ENCODE measurements at places on chromosomes 12 and 14.

- no peak for DNase-seq
Observed at GRCh38 chr14:92154283-92154942, 32.6 kb downstream of the CPSF2 start.

- peak; percentile 24 for DNase-seq
Observed at GRCh38 chr12:14284184-14284722, 81.2 kb upstream of the ATF7IP start.

- DNase-seq = no peak
Observed at GRCh38 chr12:94650143-94651056, at the start of gene TMCC3. TMCC3 (minus strand) TSS chr12:94650557; CDS start chr12:94650430, 127 bp downstream.

DNA sequence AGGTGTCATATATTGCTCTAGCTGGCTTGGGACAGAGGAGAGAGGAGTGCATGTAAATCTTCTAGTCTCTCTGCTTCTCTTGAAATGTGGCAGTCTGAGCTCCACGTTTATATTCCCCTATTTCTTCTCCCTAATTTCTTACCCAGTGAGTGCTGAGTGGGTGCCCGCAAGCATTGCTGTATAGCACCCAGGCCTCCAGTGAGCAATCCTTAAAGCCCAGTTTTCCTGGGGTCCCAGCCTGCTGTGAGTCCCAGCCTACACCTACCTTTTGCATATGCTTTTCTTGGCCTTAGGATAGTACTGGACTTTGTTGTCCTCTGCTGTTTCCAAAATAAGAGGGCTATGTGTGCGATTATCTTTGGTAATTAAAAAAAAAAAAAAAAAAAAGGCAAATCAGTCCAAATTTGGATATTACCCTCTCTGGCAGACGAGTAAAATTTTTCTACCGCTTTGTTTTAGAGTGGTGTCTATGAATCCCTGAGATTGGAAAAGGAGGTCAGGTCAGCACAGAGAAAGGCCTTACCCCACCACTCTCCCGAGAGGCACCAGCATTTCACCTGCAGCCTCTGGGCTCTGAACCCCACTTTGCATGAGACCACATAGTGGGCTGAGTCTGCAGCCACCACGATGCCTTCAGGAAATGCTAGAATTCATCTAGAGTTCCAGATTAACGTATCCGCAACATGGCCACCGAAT, 1.1 kb downstream of the MGST1 start:
- no peak for DNase-seq

DNA sequence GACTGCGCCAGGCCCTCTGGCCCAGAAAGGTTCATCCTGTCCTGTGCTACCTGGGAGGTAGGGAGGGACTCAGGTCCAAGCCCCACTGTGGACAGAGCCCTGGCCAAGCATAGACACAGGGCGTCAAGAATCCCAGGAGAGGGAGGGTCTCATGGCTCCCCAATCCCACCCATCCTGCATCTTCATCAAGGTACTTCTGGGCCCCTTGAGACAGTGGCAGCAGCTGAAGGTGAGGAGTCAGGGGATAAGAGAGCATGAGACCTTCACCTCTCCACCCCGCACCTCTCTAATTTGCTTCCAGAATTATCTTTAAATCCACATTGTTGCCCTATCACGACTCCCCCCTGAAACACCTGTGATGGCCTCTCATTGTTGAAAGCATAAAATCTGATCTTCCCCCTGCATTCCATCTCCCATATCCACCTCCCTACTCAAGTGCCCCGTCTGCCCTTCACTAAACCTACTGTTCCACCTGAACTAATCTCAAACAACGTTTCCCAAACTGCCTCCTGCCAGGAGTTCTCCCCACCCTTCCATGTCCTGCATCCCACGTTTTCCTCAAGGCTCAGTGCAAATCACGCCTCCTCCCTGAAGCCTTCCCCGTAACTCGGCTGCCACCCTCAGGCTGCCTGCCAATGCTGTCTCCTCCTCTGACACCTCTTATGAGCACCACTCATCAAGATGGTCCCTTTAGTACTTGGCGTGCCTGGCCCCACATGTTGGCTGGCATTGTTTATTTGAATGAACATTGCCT, 27.1 kb downstream of the KRT18 start:
- DNase-seq = no peak

DNA sequence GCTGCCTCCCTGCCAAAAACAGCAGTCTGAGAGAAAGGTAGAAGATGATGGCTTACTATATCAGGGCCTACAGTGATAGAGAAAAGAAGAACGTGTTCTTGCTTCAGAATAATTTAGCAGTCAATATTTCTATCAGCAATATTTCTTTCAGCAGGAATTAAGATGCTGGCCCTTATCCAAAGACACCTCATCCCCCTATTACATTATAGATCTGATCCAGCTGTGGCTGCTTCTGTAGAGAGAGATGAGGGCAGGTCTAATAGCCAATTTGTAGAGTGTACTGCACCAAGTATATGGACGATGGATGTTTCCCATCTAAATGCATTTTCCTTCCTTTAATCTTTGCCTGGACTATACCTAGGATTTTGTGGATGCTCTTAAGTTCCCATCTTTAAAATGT, 451.7 kb downstream of the NPAS3 start:
- no peak for DNase-seq

DNA sequence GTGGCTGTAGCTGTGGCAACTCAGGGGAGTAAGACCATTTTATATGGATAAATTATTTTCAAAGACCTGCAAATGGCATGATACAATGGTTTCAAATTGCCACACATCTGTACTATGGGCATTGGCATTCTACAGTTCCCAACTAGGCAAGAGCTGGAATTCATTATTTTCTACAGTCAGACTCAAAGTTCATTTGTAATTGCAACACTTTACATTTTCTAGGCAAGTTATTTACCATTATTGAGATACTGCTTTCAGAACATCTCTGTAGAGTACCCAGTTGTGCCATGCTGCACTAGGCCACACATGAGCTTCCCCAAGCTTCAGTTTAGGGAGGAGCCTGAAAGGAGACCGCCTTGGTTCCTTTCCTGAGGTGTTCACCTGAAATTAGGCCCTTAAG, 8.0 kb upstream of the ATG14 start:
- DNase-seq = no peak

DNA sequence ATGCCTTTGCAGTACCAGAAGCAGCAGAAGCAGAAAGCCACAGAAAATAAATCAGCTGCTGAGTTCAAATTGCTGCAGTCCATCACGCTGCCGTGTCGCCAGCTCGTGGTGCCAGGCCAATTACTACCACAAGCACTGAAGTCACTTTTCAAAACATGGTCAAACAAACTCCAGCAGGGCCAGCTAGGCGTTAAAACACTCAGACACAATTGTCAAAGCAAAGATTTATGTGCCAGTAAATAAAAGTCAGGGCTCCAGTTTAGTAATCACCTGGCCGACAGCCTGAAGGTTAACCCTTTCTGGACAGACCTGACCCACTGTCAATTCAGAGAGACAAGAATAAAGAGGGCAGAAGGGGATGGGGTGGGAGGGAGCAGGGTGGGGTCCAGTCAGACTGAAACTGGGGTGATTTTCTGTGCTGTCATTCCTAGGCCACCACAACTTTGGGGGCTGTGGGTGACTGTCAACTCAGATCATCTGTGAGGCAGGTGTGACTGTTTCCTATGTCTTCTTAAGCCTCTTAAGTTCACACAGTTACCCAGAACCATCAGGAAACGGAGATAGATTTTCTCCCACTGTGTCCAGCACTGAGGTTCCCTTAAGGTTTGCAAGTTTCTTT, 109.8 kb upstream of the FUT8 start:
- DNase-seq = no peak

DNA sequence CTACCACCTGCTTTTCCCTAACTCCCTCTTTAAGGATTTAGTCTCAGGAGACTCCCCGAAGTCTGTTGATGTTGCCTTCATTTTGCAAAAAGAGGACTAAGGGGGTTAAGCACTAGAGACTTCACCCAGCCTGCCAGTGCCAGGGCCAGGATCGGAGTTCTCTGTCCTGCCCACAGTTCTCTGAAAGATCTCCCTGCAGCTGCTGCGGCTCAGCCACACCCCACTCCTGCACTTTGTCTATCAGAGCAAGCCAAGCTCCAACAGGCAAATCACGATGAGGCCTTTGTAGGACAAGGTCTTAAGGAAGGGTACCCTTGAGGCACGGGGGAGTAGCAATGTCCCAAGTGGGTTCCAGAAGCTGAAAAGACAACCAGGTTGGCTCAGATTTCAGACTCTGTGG, 148.8 kb upstream of the EGLN3 start:
- no peak for DNase-seq

- DNase-seq = no peak
Observed at GRCh38 chr12:57606821-57607220, 2.2 kb downstream of the DTX3 start.

DNA sequence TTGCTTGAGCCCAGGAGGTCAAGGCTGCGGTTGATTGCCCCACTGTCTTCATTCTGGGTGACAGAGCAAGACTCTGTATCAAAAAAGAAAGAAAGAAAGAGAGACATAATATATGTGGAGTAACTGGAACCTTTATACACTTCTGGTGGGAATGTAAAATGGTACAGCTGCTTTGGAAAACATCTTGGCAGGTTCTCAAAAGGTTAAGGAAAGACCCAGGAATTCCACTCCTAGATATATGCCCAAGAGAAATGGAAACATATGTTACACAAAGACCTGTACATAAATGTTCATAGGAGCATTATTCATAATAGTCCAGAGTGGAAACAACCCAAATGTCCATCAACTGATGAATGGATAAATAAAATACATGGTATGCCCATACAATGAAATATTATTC, 7.2 kb downstream of the RBMS2 start:
- DNase-seq = no peak

- no peak for DNase-seq
Observed at GRCh38 chr12:65863972-65864371, 39.7 kb downstream of the HMGA2 start.

DNA sequence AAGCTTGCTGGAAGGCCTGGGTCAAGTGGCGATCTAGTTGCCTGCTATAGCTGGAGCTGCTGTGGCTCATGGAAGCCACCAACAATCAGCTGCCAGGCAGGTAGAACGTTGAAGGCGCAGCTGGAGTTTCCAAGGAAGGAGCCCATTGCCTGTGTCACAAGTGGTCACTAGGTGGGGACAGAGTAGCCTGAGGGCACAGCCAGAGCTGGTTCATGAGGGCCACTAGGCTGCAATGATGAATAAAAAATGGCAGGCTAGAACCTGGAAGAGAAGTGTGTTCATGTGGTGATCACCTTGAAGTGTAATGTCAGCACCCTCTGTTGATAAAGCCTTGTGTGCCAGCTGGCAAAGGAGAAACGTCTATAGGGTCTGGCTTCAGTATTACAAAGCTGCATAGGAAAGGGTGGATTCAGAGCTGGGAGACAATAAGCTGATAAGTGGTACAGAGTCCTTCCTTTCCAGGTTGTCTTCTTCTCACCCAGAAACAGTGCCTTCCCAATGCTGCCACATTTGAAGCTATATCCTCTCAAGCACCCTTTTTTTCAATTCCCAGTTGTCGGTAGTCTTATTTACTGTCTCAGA, 165.8 kb downstream of the EMP1 start:
- DNase-seq = peak; percentile 56

GRCh38 chr12:14418451-14418890, 53.0 kb downstream of the ATF7IP start:
- DNase-seq = peak; percentile 29

DNA sequence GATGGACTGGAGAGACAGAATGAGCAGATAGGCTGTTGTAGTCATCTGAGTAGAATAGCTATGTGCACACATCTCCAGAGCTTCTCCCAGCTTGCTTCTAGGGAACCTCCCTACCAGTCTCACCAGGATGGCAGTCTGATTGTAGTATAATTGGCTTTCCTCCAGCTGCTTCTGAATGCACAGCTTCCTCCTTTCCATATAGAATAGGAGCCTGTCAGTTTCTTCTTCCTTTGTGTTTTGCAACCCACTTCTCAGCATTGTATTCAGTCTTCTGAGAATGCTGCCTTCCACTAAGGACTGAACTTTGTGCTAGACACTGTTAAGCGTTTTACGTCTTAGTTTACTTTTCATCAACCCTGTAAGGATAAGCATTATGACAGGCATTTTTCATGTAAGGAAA, 2.2 kb upstream of the CSAD start:
- no peak for DNase-seq

DNA sequence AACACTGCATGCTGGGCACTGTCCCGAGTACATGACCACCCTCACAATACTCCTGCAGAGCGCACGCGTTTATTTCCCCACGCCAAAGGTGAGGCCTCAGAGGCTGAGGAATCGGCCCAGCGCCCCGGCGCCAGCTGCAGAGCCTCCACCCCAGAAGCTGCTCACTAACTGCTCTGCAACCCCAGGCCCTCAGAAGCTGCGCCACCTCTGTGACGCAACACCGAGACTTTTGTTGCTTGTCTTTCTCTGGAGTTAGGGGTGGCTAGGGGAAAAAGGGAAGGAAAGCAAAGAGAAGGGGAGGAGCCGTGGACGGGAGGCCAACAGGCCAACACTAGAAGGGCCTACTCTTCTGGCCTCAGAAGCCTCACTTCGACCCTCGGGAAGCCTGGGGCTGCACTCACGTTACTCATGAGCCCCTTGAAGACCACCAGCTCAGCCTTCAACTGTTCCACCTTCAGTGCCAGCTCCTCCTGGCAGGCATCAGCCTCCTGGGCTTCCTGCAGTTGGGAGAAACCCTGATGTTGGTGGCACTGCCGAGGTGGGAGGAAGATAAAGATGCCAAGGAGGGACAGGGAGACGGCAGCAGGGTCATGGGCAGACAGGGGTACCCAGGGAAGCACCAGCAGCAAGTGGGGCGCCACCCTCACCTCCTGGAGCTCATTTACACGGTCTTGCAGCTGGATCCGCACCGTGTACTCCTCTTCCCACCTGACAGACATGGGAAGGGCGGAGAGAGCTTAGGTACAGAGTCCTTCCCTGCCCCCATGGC, 5.4 kb downstream of the IFFO1 start:
- DNase-seq = no peak

GRCh38 chr12:110635055-110635454, 21.1 kb downstream of the TCTN1 start:
- no peak for DNase-seq

DNA sequence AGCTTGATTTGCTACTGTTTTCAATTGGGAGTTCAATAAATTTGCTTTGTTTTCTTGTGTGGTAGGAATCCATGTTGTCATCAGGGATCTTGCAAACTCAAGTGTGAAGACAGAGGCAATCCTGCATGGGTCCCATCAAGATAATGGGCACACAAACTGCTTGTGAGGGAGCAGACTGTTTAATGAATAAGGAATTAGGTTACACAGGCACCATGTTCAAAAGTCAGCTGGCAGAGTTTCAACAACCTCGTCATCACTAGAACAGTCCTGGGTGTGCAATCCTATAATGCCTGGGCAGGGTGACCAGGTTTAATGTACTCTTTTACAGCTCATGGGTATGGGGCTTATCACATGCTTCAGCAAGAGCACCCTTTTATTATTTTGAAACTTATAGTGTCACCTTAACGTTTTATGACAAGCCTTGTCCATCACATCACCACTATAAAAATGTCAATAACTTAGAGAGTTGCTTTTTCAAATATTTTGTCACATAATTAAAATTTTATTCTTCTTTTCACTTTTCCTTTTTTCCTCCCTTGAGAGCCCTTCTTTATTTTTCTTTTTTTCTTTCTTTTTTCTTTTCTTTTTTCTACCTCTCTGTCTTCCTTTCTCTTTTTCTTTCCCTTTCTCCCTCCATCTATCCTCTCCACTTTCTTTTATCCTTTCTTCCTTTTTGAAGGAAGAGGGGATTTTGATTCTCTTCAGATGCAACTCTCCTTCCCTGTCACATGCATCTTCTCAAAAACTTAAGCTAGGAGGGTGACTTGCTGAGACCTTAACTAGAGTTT, 252.2 kb upstream of the ATP2B1 start:
- no peak for DNase-seq

- DNase-seq = no peak
Observed at GRCh38 chr14:87971010-87971409, 22.0 kb downstream of the GALC start.

All from SK-N-DZ (cell line).